ENCODE measurements at places on chromosomes 1 and 21. TPM values are rescaled to one million over a fixed set of nuclear protein-coding genes. Genes with fewer than 3 reads are reported as not detected.

The CCDC185 gene
- total RNA-seq = not detected

The SYCP1 gene
- not detected for total RNA-seq

The CFHR1 gene
- 0.25 TPM for total RNA-seq

The FAM163A gene
- not detected for total RNA-seq

The PCBP3 gene
- 4.2 TPM for total RNA-seq

The LTN1 gene
- total RNA-seq = 45.7 TPM

The SPATA21 gene
- total RNA-seq = not detected

The PAQR6 gene
- 0.22 TPM for total RNA-seq

The SHISAL2A gene
- total RNA-seq = not detected

Data from uterine smooth muscle cell (primary cell).